AG20443 (cell line): ENCODE measurements at places on chromosomes 4 and X.

GRCh38 chrX:141642979-141643378, 53.5 kb downstream of the SPANXA2 start:
- DNase-seq = peak; percentile 5

DNA sequence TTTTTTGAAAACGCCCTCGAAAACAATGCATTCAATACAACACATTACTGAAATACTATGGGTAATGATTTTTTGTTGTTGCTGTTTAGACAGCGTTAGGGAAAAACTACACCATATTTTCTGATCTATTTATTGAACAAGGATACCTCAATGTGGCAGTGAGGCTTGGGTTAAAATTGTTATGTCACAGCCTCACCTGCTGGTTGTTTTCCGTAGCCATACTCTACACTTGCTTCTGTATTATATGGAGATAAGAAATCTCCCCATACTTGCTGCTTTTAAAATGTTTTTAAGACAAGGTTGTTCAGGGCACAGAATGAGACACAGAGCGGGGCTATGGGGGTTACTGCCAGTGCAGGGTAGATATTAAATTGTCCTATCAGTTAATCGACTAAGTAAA, 221.6 kb upstream of the FTHL17 start:
- DNase-seq = no peak

- DNase-seq = no peak
These were observed 342.5 kb upstream of the NOCT start for GRCh38 chr4:138673053-138673452.

GRCh38 chr4:129804461-129804981, 708.6 kb downstream of the C4orf33 start:
- DNase-seq = no peak

- peak; percentile 64 for DNase-seq
These were observed 106.3 kb downstream of the LINC00632 start for GRCh38 chrX:140815868-140816267.

- no peak for DNase-seq
These were observed 45.5 kb upstream of the STK26 start for GRCh38 chrX:131977619-131978018.

GRCh38 chr4:185394568-185395237, 1.0 kb downstream of the LRP2BP start:
- DNase-seq = no peak

GRCh38 chrX:791479-792034, 161.0 kb downstream of the SHOX start:
- DNase-seq = no peak
